Skeletal muscle cell (primary cell): ENCODE measurements at places on chromosomes 7 and 10.

- DNase-seq = no peak
Observed at GRCh38 chr10:35644050-35644950, 2.2 kb upstream of the FZD8 start.

GRCh38 chr7:121985476-121986030, 112.6 kb downstream of the PTPRZ1 start:
- DNase-seq = no peak

DNA sequence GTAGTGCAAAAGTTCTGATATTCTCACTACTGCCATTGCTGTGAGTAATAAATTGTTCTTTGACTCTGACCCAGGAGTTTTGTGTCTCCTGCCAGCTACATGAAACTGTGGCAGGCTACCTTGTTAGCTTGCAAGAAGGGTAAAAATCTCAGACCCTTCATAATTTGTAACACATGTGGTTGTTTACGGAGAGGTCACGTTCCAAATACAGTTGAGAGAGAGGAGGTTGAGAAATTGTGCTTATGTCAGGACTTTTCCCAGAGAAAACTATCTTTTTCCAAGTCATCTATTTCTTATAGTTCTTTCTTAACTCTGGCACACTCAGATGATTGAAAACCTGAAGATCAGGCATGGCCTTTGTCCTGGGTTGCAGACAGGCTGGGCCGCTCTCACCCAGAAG, 114.4 kb upstream of the SVIL start:
- DNase-seq = no peak

GRCh38 chr10:126066456-126066855, 170.1 kb downstream of the FANK1 start:
- no peak for DNase-seq

DNA sequence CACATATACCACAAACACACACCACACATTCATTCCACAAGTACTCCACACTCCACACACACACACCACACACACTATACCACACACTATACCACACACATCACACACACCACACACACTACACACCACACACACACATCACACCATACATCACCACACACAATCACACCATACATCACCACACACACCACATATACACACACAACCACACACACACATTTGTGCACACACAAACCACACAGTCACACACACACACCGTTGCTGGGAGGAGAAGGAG, 112.8 kb downstream of the PTPN20 start:
- no peak for DNase-seq

DNA sequence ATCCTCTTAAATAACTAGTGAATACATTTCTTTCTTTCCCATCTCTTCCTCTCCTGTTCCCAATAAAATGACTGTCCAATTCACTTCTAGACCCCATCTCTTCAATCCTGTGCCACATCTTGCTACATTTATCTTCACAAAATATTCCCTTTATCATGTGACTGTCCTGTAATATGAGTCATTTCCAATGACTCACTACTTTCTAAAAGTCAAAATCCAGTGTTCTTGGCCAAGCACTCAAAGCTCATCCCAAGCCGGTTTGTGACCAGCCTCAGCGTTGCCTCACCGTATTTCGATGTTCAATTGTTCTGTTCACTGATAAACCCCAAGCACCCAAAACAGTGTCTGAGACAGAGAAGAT, 104.7 kb downstream of the PARD3 start:
- no peak for DNase-seq

DNA sequence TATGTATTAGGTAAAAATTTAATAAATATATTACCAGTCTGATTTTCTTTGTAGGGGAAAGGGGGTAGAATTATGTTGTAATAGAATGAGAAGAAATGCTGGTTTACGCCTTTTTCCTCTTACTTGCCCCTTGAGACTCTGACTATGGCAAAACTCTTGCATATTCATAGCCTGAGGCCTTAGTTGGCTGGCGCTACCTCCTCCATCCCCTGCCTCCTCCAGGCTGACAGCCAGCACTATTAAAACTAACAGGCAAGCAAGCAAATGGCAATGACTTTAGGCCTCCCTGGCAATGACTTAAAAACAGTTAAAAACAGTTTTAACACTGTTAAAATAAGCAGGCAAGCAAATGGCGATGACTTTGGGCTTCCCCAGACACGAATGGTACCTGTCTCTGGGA, 14.4 kb downstream of the PKD2L1 start:
- no peak for DNase-seq

DNA sequence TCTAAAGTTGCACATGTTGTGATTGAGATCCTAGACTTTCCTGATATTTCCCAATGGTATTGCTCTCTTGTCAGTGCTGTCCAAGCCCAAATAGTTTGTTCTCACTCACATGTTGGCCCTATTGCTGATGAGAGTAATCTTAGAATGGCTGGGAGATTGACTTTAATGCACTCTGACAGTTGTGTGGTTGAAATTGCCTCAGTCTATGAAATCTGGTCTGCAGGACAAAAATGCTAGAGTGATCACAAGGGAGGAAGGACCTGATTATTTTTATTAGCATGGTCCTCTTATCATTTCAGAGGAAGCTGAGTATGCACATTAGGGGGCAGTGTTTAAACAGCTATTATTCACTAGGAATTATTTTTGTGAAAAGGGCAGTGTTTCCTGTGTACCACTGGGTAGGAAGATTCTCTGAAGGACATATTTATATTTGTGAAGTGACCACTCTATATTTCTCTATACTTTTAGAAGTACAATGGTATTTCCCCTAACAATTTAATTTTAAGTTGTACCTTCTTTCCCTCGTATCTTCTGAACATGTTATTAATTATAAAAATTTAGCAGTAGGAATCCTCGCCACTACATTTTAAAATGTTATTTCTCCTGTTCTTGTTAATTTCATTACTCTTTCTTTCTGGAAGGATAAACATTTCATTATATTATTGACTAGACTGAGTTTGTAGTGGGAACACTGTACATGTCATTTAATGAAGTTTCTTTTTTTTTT, 64.4 kb downstream of the SUGCT start:
- peak; percentile 78 for DNase-seq

DNA sequence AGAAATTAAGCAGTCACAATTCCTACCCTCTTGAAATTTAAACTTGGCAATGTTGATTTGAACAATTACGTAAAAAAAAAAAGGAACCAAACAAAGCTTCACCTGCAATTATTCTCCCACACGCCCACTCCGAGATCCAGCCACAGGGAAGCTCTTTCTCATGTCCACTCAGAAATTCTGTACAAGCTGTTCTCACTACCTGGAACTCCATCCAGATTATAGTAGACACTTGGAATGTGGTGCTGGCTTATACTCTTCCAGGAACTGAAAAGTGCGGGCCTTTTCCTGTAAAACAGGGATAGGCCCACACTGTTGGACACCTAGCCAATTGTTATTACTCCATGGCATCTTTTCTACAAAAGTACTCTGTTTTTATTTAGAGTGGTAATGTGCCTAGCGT, 20.3 kb upstream of the TOMM7 start:
- DNase-seq = no peak

DNA sequence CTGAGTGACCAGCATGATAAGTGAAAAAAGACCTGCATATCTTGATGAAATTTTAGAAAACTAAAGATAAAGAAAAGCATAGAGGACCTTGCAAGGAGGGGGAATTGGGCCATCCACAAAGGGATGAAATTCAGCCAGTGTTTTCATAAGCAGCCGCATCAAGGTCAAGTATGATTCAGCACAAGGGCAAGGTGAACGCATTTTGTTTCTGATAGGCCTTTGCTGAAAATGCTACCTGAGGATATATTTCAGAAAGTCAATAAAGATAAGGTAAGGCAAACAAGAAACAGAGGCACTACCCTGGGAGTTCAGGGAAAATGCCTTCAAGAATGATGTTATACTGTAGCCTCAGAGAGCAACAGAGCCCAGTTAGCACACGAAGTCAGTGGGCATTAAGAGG, 55.0 kb upstream of the SHH start:
- no peak for DNase-seq

GRCh38 chr7:6234384-6234783, 38.0 kb downstream of the CYTH3 start:
- no peak for DNase-seq

DNA sequence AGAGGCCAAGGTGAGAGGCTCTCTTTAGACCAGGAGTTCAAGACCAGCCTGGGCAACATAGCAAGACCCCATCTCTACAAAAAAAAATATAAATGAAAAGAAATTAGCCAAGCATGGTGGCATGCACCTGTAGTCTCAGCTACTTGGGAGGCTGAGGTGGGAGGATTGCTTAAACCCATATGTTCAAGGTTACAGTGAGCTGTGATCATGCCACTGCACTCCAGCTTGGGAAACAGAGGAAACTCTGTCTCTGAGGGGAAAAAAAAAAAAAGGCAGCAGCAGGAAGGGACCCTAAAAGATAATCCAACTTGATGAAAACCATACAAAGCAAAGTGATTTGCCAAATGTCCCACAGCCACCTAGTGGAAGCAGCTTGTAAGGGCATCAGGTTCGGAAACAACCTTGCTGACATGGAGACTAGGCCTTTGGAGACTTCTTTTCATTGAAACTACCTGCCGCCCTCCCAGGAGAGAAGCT, 15.6 kb upstream of the PBLD start:
- DNase-seq = no peak

DNA sequence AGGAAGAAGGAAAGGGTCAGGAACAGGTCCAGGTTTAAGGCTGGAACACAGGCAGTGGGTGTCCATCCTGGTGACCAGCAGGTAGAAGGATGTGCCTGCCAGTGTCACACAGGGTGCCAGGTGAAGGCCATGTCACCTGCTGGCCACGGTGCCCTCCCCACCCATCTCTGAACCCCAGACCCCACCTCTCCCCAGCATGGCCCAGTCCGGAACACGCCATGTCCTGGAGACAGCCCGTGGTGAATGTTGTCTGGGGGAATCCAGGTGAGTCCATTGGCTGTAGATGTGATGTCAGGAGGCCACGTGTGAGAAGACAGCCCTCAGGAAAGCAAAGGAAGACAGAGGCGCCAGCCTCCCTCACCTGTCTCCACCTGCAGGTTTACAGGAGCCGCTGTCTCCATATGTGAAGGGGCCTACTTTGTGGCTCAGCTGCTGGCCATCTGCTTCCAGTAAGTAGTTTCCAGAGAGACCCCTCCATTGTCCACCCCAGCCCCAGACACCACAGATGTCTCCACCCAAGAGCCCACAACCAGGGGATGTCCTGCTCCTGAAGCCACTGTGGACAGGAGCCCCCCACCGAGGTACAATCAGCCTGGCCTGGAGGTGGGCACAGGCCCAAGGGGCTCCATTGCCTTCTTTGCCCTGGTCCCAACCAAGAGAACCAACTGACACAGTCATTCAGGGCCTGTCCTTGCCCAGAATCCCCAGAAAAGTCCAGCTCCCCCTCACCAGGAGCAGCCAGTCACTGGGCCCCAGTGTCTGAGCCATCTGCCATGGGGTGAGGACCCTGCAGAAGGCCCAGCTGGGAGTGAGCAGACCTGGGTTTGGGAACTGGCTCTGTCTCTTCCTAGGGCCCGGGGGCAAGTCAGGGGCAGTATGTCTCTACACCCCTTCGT, 20.7 kb downstream of the TMEM72 start:
- DNase-seq = no peak

DNA sequence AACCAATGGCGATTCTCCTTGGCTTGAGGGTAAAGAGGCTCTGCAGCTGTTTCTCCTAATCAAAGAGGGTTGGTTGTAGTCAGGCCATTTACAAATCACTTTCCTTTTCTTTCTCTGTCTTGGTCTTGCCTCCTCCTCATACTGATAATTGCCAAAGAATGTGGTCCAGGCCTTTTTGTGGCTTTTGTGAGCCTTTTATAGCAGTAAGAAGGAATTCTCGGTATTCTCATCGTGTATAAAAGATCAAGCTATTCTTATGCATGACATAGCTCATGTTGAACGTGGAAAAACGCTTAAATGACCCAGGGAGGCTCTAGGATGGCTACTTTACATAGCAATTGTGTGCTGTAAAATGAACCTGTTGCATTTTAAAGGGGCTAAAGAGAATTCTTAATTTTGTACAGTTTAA, 62.6 kb downstream of the RBM20 start:
- peak; percentile 64 for DNase-seq

GRCh38 chr7:90165724-90166123, 11.5 kb downstream of the STEAP1 start:
- DNase-seq = no peak

- no peak for DNase-seq
Observed at GRCh38 chr7:158238616-158239289, 348.9 kb downstream of the PTPRN2 start.

DNA sequence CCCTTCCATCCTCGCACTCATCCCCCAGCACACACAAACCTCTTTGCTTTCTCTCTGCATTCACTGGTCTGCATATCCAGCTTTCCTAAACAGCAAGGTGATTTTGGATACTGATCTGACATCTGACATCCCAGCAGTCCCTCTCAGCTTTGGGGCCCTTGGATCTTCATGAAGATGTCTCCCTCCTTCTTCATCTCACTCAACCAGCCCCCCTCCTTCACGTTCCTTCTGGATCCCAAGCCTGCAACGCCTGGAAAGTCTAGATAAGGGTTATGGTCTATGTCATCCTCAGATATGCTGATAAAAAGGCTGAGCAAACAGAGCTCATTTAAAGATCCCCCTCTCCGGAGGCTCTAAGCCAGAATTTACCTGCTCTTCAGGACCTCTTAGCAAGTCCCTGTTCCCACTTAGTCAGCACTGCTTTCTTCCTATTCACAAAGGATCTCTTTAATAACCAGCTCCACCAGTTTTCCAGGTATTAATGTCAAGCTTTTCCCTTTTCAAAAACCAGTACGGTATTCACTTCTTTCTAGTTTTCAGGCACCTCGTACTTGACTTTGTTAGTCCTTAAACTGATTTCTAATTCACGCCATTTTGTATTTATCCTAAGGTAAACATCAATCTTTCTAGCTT, 38.9 kb downstream of the CREB3L2 start:
- no peak for DNase-seq

DNA sequence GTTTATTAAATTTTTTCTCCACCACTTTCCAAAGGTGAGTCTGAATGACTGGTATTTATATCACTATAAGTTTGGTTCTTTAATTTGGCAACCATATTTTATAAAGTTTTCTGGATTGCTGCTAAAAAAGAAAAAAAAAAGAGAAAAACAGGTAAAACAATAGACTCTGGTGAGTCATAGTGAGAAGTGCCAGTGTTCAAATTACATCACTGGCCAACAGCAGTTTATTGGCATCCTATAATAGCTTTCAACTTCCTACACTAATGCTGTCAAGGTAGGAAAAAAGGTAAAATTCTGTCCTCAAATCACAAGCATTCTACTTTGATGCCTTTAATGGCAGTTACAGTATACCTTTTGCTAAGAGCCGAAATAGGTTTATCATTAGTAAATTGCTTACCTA, 808.8 kb downstream of the GRM8 start:
- no peak for DNase-seq

- no peak for DNase-seq
Observed at GRCh38 chr7:43516581-43517342, 66.1 kb upstream of the STK17A start.

DNA sequence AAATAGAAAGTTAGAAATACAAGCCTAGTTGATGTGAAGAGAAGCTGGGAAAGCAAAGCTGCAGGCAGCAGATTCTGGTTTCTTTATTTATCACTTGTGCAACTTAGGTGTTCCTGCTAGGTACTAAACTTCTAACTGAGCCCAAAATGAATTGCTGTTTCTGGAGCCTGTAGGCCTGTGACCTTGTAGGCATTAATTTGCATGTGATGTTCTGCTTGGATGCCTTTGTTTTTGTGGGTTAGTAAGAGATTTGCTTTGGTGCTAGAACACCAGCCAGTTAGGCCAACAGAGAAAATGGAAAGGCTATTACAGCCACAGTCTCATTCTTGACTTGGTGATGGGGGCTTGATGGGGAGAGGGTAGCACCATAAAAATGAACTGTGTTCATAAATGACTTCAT, 370.7 kb downstream of the PPP1R3A start:
- DNase-seq = no peak

- DNase-seq = no peak
Observed at GRCh38 chr7:108419961-108420908, 36.0 kb downstream of the NRCAM start.
